Epithelial cell of umbilical artery (primary cell): ENCODE measurements at places on chromosomes 7 and 10. TPM values are rescaled to one million over a fixed set of nuclear protein-coding genes. Genes with fewer than 3 reads are reported as not detected.

The H2BK1 gene
- not detected in 2 replicates for total RNA-seq

The GSTK1 gene
- total RNA-seq = 61.1 and 78.7 TPM in 2 replicates

The MLXIPL gene
- total RNA-seq = not detected in 2 replicates

The NPFFR1 gene
- not detected in 2 replicates for total RNA-seq

The FKBP6 gene
- not detected in 2 replicates for total RNA-seq

The SEPTIN14 gene
- not detected in 2 replicates for total RNA-seq

The NPC1L1 gene
- total RNA-seq = not detected in 2 replicates

The CYP51A1 gene
- total RNA-seq = 215 and 240 TPM in 2 replicates

The CACNA2D1 gene
- 54.6 and 120 TPM in 2 replicates for total RNA-seq

The NKX6-2 gene
- not detected in 2 replicates for total RNA-seq

The ARL4A gene
- total RNA-seq = 68.5 and 77.8 TPM in 2 replicates

The COL17A1 gene
- 0.65 and 1.4 TPM in 2 replicates for total RNA-seq

The NXPH1 gene
- total RNA-seq = not detected in 2 replicates

The NACAD gene
- under 0.01 and 0.32 TPM in 2 replicates for total RNA-seq

The CNPY1 gene
- not detected in 2 replicates for total RNA-seq

The PTCD1 gene
- 4.5 and 5.5 TPM in 2 replicates for total RNA-seq

The STEAP1B gene
- total RNA-seq = 51.3 and 124 TPM in 2 replicates

The TMEM196 gene
- total RNA-seq = not detected in 2 replicates

The ZWINT gene
- 53.9 and 56.8 TPM in 2 replicates for total RNA-seq

The GBX1 gene
- total RNA-seq = not detected in 2 replicates

The PLXDC2 gene
- under 0.01 and 0.15 TPM in 2 replicates for total RNA-seq

The GTF2IRD1 gene
- 4.5 and 5.8 TPM in 2 replicates for total RNA-seq

The ADAM12 gene
- 0.91 and 0.97 TPM in 2 replicates for total RNA-seq

The SEMA4G gene
- total RNA-seq = 0.30 and 0.65 TPM in 2 replicates

The SP8 gene
- not detected in 2 replicates for total RNA-seq

The ATRNL1 gene
- under 0.01 TPM in 1 of 2 replicates, not detected in the other for total RNA-seq

The DPP6 gene
- total RNA-seq = not detected in 2 replicates

The VWC2 gene
- total RNA-seq = not detected in 2 replicates

The RADIL gene
- total RNA-seq = 0.32 TPM in 1 of 2 replicates, not detected in the other

The MUC3A gene
- not detected in 2 replicates for total RNA-seq

The MMD2 gene
- total RNA-seq = not detected in 2 replicates

The IQUB gene
- 0.15 and 0.32 TPM in 2 replicates for total RNA-seq

The TFR2 gene
- 0.46 TPM in 1 of 2 replicates, not detected in the other for total RNA-seq

The CDHR1 gene
- total RNA-seq = under 0.01 TPM in 2 replicates

The RHOBTB1 gene
- total RNA-seq = 27.1 and 33.1 TPM in 2 replicates

The EGR2 gene
- total RNA-seq = 0.32 TPM in 1 of 2 replicates, not detected in the other

The CPA4 gene
- 0.32 and 1.7 TPM in 2 replicates for total RNA-seq

The GARIN1A gene
- 0.32 and 0.46 TPM in 2 replicates for total RNA-seq

The LBX1 gene
- not detected in 2 replicates for total RNA-seq
